ENCODE measurements at places on chromosomes 1 and 21.
A peak's percentile ranks its signal among the peaks of the same experiment; 100 is the strongest.

- no peak for DNase-seq
These were observed 6.7 kb downstream of the VWA1 start for GRCh38 chr1:1442069-1442770.

- peak; percentile 86 for DNase-seq
These were observed 21.9 kb downstream of the RD3 start for GRCh38 chr1:211469938-211470529.

GRCh38 chr1:222769181-222769580 is 32.2 kb downstream of the FAM177B start:
- no peak for DNase-seq

GRCh38 chr1:65195495-65196417 is 47.8 kb downstream of the AK4 start:
- no peak for DNase-seq

DNA sequence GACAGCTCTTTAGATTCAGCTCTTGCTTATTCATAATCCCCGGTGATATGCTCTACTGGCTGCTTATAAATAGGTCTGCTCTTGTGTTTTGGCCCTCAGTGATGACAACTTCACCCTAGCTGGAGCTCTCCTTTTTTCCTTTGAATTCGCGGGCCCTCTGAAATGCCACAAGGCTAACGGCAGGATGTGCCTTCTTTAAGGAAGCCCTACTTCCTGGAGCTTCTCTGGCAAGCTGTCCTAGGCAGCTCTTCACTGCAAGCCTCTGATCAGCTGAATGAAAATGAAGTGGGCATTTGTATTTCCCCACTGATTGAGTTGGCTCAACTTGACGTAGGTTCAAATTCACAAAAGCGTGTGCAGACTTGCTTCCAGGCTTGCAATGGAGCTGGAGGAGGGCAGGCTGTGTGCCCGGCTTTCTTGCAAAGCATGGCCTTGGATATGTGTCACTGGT is 22.2 kb downstream of the SGIP1 start:
- no peak for DNase-seq

Measured in iPS-NIHi11 (cell line).